Stimulated activated naive CD4-positive, alpha-beta T cell treated with Interleukin-2 at 50 U/mL for 16 hours (primary cell): ENCODE measurements at places on chromosomes 11 and 22.

DNA sequence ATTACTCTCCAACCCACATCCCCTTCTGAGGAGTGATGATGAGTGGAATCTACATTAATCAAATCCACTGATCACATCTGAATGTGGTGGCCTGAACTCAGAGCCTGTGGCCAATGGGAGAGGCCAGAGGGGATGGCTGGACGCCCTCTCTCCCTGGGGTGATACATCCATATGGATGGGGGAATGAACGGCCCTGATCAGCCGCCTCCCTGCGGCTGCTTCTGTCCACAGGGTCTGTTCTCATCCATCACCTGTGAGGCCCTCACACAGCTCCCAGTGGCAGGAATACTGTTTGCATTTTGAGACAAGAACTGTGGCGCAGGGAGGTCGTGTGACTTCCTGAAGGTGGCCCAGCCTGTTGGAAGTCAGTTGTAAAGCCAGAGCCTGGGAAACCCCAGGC, 78.3 kb upstream of the SHISAL1 start:
- DNase-seq: no peak

- DNase-seq: no peak
Observed at GRCh38 chr11:11513422-11513821, 108.4 kb downstream of the GALNT18 start.

GRCh38 chr11:36586543-36586942, 7.8 kb upstream of the IFTAP start:
- no peak for DNase-seq

DNA sequence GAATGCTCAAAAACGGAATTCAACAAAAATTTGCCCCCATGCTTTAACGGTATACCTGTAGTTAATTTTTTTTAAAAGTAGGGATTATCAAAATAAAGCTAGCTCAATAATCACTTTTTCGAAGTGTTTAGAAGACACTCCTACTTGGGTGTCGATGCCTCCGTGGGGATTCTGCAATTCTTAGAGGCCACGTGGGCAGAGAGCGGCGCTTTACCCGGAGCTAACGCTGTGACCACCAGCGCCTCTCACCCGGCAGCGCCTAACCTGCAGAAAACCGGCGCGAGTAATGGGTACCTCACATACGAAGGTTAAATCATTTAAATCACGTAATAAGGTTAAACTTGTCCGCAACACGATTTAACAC, 583 bp downstream of the TAF1D start:
- DNase-seq: peak; percentile 64

- no peak for DNase-seq
Observed at GRCh38 chr22:18113680-18114394, 3.2 kb downstream of the TUBA8 start.

DNA sequence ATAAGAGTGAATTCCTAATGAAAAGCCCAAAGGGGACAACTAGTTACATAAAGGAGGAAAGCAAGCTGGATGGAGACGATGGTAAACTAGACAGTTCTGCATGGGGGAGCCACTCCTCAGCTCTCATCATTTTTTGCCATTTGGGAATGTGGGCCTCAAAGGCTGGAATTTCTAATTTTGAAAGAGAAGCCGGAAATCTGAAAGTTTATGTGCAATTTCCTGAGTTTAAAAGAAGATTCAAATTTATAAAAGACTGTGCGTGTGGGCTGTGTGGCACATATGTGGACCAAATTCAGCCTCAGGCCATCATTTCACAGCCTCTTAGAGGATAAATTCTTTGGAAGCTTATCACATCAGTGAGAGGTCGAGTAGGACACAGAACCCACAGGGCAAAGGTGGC, 18.3 kb upstream of the CRY2 start:
- no peak for DNase-seq

- DNase-seq: no peak
Observed at GRCh38 chr22:19843107-19843856, 11.4 kb downstream of the GNB1L start.

- no peak for DNase-seq
Observed at GRCh38 chr22:42717197-42717928, 3.3 kb downstream of the A4GALT start.

- DNase-seq: no peak
Observed at GRCh38 chr11:78350646-78351165, 66.9 kb downstream of the GAB2 start.

GRCh38 chr11:75371949-75372876, 20.8 kb upstream of the ARRB1 start:
- no peak for DNase-seq

GRCh38 chr11:72707032-72707431, 32.8 kb upstream of the PDE2A start:
- DNase-seq: no peak

GRCh38 chr11:117717485-117718314, 79.3 kb downstream of the DSCAML1 start:
- DNase-seq: no peak

- DNase-seq: no peak
Observed at GRCh38 chr11:45181889-45182550, 35.6 kb downstream of the PRDM11 start.

DNA sequence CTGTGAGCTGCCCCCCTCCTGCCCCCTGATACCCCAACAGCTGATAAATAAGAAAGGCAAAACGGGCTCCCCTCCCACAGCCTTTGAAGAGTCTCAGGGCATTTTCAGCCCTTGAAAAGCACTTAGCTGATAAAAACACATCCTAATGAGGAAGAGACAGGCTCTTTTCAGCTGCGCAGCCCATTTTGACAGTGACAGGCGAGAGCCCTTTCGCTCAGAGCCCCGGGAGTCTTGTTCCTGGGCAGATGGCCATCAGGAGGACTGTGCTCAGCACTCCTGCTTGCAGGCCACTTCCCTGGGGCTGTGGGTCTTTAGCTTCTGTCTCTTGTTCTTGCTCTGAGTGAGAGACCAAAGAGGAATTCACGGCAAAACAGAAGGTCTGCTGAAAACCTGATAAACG, 757.2 kb downstream of the BRD1 start:
- DNase-seq: no peak

DNA sequence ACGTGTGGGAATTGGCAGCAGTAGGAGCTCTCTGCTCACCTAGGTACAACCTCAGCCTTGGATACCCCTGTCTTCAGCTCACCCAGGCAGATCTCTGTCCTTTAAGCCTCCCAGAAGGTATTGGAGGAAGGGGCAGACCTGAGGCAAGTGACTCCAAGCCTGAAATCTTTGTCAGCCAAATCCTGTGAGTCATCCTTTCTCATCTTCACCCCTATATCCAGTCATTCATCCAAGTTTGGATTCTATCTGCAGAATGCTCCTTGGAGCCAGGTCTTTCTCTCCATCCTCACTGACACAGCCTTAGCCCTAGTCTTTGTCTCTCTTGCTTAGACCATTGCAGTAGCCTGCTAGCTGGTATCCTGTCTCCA, 10.4 kb upstream of the THY1 start:
- no peak for DNase-seq

- DNase-seq: no peak
Observed at GRCh38 chr11:112267188-112267591, 6.5 kb upstream of the PLET1 start.

DNA sequence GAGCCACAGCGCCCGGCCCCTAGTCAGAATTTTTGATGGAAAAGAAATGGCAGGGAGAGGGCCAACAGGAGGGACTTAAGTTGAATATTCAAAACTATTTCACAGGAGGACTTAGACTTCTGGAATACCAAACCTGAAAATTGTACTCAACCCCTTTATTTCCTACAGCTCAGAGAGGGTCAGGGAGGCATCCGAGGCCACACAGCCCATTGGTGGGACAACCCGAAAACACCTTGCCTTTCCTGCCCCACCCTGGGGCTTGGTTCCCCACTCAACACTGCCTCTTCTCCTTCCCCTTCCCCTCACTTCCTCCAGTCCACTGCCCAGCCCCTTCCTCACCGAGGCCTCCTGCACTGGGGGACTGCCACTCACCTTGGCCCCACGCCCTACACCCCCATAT, 1.4 kb downstream of the NAALADL1 start:
- DNase-seq: no peak

DNA sequence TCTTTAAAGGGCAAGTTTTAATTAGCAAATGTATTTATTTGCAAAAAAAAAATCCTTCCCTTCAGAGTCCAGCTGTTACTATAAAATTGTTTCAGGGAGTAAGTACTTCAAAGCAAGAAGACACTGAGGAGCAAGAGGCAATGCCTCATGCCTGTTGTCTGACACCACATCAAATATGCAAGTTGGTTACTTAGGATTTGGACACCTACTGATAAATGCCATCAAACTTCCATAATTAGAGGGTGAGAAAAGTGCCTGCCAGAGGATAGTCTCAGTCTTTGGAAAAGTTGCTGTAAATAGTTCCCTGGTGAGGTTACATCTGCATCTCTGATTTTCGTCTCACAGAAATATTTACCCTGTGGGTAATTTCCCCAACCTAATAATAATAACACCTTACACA, 4.1 kb upstream of the TENM4 start:
- DNase-seq: no peak

- DNase-seq: no peak
Observed at GRCh38 chr22:36425977-36426523, 38.3 kb upstream of the MYH9 start.

GRCh38 chr11:111982019-111982464, 43.2 kb upstream of the DLAT start:
- peak; percentile 35 for DNase-seq

DNA sequence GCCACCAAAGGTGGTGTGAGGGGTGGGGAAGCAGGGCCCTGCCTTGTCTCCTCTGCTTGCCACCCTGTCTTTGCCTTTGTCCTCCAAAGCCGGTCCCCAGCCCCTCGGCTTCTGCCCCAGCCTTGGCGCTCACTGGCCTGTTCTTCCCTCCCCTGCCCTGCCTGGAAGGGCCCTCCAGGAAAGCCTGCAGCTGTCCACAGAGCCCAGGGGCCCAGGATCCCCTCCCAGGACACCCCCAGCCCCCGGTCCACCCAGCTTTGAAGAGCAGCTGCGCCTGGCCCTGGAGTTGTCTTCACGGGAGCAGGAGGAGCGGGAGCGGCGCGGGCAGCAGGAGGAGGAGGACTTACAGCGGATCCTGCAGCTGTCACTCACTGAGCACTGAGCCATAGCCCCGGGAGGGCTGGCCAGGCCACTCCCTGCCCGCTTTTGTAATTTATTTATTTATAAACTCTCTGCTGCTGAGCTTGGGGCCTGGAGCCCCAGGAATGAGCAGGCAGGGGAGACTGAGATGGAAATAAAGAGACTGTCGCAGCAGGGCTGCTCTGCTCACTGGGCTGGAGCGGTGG, 1.3 kb upstream of the SSH3 start:
- no peak for DNase-seq

DNA sequence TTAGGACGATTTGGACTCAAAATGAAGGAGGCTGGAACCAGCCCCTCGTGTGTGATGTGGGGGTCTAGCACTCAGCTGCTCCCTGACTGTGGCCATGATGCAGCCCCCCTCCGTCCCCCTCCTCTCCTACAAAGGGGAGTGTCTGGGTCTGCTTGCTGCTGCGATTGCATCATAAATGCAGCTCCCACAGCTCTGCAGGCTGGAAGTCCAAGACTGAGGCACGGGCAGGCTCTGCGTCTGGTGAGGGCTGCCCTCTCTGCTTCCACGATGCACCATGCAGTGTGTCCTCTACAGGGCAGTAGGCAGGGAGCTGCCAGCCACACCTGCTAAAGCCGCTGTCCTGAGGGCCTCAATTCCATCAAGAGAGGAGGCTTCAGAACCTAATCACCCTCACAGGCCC, 432.1 kb downstream of the BRD1 start:
- no peak for DNase-seq
